ENCODE measurements at places on chromosomes 12 and 14. TPM values are rescaled to one million over a fixed set of nuclear protein-coding genes. Genes with fewer than 3 reads are reported as not detected.

DNA sequence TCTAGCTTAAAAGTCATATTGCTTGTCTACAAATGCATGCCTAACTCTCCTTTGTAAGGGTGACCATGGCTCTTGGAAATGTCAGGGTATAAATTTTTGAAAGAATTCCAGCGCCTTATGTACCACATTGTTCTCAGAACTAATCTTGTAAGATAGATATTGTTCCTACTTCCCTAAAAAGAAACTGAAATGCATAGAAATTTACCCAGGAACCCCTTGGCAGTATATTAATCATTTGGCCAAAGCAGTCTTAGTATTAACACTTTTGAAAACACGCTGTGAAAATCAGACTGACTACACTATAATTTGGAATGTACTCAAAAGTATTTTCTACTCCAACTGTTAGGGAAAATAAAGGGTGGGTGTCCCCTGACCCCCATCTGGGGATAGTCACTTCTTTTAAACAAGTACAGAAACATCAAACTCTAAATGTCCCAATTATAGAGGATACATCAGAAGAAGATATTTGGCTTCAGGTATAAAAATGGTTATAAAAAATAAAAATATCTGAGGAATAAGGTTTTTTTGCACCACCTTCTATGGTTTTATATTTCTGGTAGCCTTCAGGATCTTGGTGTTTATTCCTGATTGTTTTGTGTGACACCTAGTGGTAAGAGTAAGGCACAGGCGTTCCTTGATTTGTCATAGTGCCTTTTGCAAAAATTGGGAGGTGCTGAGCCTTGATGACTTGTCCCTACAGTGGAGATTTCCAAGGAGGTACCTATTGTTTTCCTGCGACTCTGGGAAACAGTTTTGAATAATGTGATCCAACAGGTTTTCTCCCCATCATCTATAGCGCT, 2.2 kb upstream of the NFKBIA start:
- peaks cover 14% of the 10 kb centered on the region for H3K36me3 ChIP-seq
- H3K27me3 ChIP-seq = no peaks in the 10 kb centered on the region
- H3K4me3 ChIP-seq = no peak overlapping the region
- H3K4me1 ChIP-seq = peaks cover 21% of the 10 kb centered on the region
- DNase-seq = peak; percentile 84
- H3K27ac ChIP-seq = no peak overlapping the region

DNA sequence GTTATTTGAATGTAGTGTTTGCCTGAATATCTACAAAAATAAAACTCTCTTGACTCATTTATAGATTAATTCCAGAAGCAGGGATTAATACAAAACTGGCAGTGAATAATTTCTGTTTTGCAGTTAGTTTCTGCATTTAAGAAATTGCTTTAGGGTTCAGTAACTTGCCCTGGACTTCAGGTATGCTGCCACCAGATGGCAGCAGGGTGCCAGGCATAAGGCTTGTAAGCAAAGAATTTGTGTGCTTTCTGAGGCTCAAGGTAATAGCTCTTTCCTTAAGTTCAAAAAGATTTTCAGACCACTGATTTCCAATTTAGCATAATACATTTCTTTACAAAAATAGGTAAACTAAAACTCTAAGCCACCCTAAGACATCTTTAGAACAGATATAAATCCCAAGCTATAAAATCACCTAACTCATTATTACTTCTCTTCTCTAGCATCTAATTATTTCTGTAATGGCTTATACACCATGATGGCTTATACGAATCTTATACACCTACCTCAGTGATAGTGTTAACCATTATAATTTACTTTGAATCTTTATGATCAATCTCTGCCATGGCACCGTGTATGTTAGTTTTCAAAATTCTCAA, 398.3 kb downstream of the APAF1 start:
- DNase-seq = peak; percentile 79
- no peaks in the 10 kb centered on the region for H3K36me3 ChIP-seq
- no peak overlapping the region for H3K4me3 ChIP-seq
- no peaks in the 10 kb centered on the region for H3K27me3 ChIP-seq
- H3K4me1 ChIP-seq = peaks cover 6% of the 10 kb centered on the region
- H3K27ac ChIP-seq = no peak overlapping the region

RAB15 gene
- total RNA-seq = 43.3 TPM

MYBPC1 gene
- total RNA-seq = 0.54 TPM

DNA sequence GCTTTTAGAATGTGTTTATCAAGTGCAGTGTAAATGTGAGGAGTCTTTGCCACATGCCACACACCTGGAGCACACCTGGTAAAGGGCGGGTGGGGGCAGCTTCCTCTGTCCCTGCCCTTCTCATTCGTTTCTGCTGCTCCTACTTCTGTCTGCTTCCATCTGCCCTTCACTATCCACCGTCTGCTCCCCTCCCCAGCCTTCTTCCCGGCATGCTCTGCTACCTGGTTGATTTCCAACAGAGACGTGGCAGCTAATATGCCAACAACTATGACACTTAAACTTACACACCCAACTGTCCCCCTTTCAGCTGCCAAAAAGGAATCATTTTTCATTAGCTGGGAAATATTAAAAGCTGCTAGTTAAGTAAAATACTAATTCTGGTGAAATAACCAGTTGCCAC, 9.1 kb upstream of the CARMIL3 start:
- no peaks in the 10 kb centered on the region for H3K4me1 ChIP-seq
- H3K27me3 ChIP-seq = no peaks in the 10 kb centered on the region
- no peak for DNase-seq
- no peaks in the 10 kb centered on the region for H3K36me3 ChIP-seq
- H3K4me3 ChIP-seq = no peak overlapping the region

GRCh38 chr12:100574187-100575074, 947 bp downstream of the GAS2L3 start:
- no peaks in the 10 kb centered on the region for H3K36me3 ChIP-seq
- DNase-seq = peak; percentile 42
- H3K4me1 ChIP-seq = peaks cover 5% of the 10 kb centered on the region
- H3K4me3 ChIP-seq = peak overlapping the region; percentile 87
- H3K27ac ChIP-seq = no peak overlapping the region

- no peak overlapping the region for H3K4me3 ChIP-seq
- H3K4me1 ChIP-seq = peaks cover 9% of the 10 kb centered on the region
- no peaks in the 10 kb centered on the region for H3K36me3 ChIP-seq
- DNase-seq = no peak
- no peak overlapping the region for H3K27ac ChIP-seq
Observed at GRCh38 chr12:132433641-132434395, 56.1 kb upstream of the FBRSL1 start.

GRCh38 chr12:75613981-75614380, 102.6 kb upstream of the KRR1 start:
- no peak for DNase-seq
- no peaks in the 10 kb centered on the region for H3K36me3 ChIP-seq
- H3K4me1 ChIP-seq = no peaks in the 10 kb centered on the region
- H3K27ac ChIP-seq = no peak overlapping the region
- no peaks in the 10 kb centered on the region for H3K27me3 ChIP-seq

KRT6A gene
- total RNA-seq = not detected

OTUB2 gene
- 4.1 TPM for total RNA-seq

DNA sequence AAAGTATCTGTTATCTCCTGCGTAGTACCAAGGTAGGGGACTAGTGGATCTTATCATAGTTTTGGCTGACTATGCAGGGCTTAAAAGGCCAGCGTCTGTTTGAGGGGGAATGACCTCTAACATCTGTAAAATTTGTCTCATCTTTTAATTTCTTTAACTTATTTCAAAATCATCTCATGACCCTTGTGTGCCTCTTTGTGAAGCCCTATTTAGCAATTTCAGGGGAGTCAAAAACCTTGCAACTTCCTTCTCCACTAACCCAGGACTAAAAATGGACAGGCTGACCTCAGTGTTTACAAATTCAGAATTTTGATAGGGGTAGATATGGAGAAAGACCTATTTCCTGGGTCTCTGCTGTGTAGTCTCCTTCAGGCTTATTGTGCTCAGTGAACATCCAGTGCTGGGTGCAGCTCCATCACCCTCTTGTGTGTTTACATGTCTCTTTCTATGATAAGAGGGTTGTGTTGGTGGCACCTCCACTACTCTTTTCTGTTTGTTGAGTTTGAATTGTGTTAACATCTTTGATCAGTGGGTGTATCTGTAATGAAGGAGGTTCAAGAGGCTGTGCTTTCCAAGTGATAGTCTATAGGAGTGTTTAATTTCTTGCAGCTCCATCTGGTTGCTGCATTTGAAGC, 14.3 kb downstream of the NECAP1 start:
- no peaks in the 10 kb centered on the region for H3K27me3 ChIP-seq
- H3K36me3 ChIP-seq = peaks cover 18% of the 10 kb centered on the region
- no peaks in the 10 kb centered on the region for H3K4me1 ChIP-seq
- H3K27ac ChIP-seq = no peak overlapping the region

- no peaks in the 10 kb centered on the region for H3K36me3 ChIP-seq
- DNase-seq = no peak
- no peaks in the 10 kb centered on the region for H3K27me3 ChIP-seq
- H3K4me1 ChIP-seq = no peaks in the 10 kb centered on the region
Observed at GRCh38 chr12:81596558-81596957, 162.6 kb downstream of the PPFIA2 start.

CDKN3 gene
- total RNA-seq = 61.7 TPM

- peak; percentile 46 for DNase-seq
- no peaks in the 10 kb centered on the region for H3K27me3 ChIP-seq
- H3K27ac ChIP-seq = no peak overlapping the region
- no peak overlapping the region for H3K4me3 ChIP-seq
- no peaks in the 10 kb centered on the region for H3K36me3 ChIP-seq
Observed at GRCh38 chr12:16492240-16492639, 113.7 kb downstream of the LMO3 start.

AMHR2 gene
- 0.24 TPM for total RNA-seq

DNA sequence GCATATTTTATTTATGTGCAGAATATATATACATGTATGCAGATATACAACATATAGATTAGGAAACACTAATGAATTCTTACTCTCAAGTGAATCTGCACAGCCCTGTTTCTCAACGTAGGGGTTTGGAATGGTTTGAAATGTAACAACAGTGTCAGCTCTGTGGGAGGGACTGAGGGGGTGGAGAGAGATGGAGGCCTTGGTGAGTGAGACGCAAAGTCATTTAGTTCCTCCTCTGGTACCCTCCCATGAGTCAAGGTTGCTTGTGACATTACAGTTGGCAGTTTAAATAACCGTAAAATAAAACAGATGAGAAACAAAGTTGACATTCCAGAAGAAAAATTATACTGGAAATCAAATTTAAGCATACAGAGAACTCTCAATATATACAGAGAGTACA, 313.0 kb upstream of the PRKD1 start:
- no peaks in the 10 kb centered on the region for H3K36me3 ChIP-seq
- no peaks in the 10 kb centered on the region for H3K27me3 ChIP-seq
- no peak overlapping the region for H3K27ac ChIP-seq
- no peak for DNase-seq

- H3K27ac ChIP-seq = no peak overlapping the region
- H3K36me3 ChIP-seq = no peaks in the 10 kb centered on the region
- no peak overlapping the region for H3K4me3 ChIP-seq
- H3K27me3 ChIP-seq = no peaks in the 10 kb centered on the region
- no peaks in the 10 kb centered on the region for H3K4me1 ChIP-seq
Observed at GRCh38 chr14:100767788-100768536, 41.3 kb downstream of the DLK1 start.

GRCh38 chr14:95346820-95347219, 27.1 kb upstream of the CLMN start:
- no peaks in the 10 kb centered on the region for H3K36me3 ChIP-seq
- no peaks in the 10 kb centered on the region for H3K4me1 ChIP-seq
- H3K27ac ChIP-seq = no peak overlapping the region

DNA sequence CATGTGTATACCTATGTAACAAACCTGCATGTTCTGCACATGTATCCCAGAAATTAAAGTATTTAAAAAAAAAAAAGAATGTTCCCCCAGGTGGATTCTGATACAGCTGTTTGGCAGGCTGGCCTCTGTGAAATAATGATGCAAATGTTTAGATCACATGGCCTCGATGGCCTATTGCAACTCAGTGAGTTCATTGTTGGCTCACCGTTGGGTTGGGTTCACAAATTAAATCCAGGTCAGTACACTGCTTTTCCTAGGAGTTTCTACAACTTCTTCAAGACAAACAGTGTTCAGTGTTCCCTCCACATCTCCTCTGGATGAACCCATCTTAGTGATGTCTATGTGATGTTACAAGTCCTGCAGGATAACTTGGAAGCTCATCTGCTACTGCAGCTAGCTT, 58.3 kb upstream of the STXBP6 start:
- no peak overlapping the region for H3K27ac ChIP-seq
- H3K36me3 ChIP-seq = no peaks in the 10 kb centered on the region
- H3K4me3 ChIP-seq = no peak overlapping the region
- H3K4me1 ChIP-seq = 0 out of 2 replicates have a peak, but pooled peaks cover 3% of the 10 kb centered on the region
- no peak for DNase-seq

GRCh38 chr12:120758798-120759590, 33.4 kb downstream of the ACADS start:
- no peaks in the 10 kb centered on the region for H3K27me3 ChIP-seq
- H3K27ac ChIP-seq = 0 out of 2 replicates have a peak overlapping the region, but pooled peaks have one; percentile 50
- no peak overlapping the region for H3K4me3 ChIP-seq

CAPZA3 gene
- not detected for total RNA-seq

- no peak overlapping the region for H3K4me3 ChIP-seq
- no peaks in the 10 kb centered on the region for H3K4me1 ChIP-seq
- H3K36me3 ChIP-seq = no peaks in the 10 kb centered on the region
- no peak overlapping the region for H3K27ac ChIP-seq
- H3K27me3 ChIP-seq = no peaks in the 10 kb centered on the region
Observed at GRCh38 chr12:132345561-132346200, 16.3 kb upstream of the GALNT9 start.

DNA sequence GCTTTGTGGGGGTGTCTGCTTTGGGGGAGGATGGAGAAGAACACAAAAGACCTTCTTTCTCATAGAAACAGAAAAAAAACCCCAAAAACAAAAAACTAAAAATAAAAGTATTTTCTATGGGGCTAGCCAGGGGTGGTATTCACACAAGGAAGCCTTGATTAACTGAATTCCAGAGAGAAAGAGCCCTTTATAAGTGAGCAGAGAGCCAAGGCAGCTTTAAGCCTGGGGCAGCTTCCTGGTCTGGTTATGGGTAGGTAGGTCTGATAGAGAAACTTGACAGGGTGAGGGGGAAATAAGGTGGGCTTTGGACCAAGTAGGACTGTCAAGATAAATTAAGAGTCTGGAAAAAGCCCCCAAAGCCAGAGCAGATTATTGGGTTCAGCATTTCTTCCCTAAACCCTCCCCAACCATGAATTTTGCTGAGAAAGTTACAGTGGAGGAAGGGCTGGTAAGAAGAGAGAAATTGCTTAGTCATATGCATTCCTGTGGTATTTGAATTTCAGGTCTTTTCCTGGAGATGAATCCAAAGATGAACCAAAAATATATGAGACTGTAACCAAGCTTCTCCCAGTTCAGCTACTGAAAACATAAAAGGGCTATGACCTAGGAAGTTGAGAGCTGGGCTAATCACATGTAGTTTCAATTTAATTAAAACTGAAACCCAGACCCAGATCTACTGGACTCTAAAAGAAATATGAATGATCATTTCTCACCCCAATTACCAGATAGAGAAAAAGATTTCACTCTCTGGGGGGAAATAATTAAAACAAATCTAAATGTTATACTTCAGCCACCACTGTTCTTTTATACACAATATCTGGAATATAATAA, 144.8 kb downstream of the TBC1D30 start:
- H3K4me1 ChIP-seq = peaks cover 6% of the 10 kb centered on the region
- H3K4me3 ChIP-seq = no peak overlapping the region
- DNase-seq = peak; percentile 12
- peak overlapping the region; percentile 7 for H3K27ac ChIP-seq

GRCh38 chr12:21774358-21775132, at the start of gene KCNJ8:
TSS of gene KCNJ8 (minus strand) at chr12:21774706. CDS start at chr12:21773616, 1,090 bp downstream.
- no peak within 1 kb of the TSS for H3K27ac ChIP-seq
- peaks cover 32% of the 10 kb centered on the region for H3K27me3 ChIP-seq
- H3K4me1 ChIP-seq = peaks cover 17% of the 10 kb centered on the region

SLC6A13 gene
- total RNA-seq = not detected

Data from GM23338 (cell line).